Naive thymus-derived CD4-positive, alpha-beta T cell (primary cell): ENCODE measurements at places on chromosomes 2 and 18.
A peak's percentile ranks its signal among the peaks of the same experiment; 100 is the strongest.

- DNase-seq: no peak
Measured at GRCh38 chr2:222909286-222909685, 48.5 kb downstream of the ACSL3 start.

GRCh38 chr2:102636283-102636907, 17.0 kb downstream of the SLC9A2 start:
- no peak for DNase-seq

DNA sequence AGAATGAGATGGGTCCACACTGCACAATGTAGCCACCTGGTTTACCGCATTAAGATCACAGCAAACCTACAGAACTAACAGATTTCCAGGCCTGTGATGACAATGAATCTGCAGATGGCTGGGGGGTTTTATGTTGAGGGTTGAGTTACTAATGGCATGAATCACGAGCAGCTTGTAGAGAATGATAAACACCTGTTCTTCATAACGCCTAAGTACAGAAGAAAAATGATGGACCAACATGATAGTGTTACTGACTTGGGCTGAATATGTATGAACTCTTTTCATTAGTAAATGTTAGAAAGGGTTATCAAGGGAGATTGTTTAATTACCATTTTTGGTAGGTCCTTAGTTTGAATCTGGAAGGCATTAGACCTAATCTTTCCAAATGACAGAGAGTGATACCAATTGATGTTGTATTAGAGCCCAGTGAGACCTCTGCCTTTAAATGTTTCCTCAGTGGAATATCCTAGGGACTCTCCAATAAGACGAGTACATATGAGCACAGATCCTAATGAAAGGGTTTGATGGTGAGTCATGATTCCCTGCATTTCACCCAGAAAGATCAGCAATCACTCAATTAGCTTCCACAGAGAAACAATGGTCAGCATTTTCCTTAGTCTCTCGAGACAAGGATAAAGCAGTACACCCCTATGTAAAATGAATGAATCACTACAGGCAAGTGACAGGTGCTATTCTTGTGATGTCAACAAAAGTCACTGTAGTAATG, 243.8 kb downstream of the DLGAP1 start:
- no peak for DNase-seq

- DNase-seq: peak; percentile 7
Measured at GRCh38 chr18:72652990-72653593, 109.0 kb upstream of the CBLN2 start.

DNA sequence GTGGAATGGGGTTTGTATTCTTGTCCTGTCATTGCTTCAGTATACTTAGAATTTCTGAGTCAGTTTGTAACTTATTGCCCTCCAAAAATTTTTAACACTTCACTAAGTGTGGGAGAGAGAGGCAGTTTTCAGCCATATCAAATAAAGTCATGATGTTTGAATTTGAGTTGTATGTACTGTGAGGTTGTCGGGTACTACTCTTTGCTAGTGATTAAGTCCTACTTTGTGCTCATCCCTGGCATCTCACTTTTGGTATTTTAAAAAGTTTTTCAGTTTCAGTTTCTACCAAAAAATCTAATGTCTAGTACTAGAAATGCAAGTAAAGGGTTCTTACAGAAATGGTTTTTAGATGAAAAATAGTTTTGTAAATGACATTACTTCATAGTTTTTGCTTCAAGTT, 40.7 kb downstream of the EIF5B start:
- DNase-seq: no peak

- DNase-seq: no peak
Measured at GRCh38 chr2:196362973-196363549, 191.7 kb upstream of the STK17B start.

- DNase-seq: peak; percentile 42
Measured at GRCh38 chr2:105895990-105896764, 151.5 kb downstream of the NCK2 start.

DNA sequence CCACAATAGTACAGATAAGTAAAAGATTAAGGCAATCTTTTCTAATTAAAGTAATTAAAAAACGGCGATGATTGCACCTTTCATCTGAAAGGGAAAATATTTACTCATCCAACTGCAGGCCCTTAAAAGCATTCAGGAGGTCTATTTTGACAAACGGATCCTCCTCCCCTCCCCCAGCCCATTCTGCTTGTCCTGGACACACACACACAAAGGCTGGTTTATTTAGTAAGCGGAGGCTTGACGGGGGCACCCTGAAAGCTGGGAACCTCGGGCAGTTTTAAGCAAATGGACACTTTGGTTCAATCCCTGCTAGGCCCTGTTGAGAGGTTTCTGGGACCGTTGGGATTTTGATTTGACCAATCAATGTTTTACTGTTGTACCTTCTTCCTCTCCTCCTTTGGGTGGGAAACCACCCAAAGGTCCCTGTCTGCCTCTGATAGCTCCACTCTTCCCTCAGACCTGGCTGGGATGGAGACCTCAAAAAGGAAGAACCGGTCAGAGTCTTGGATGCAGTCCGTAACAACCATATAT, 135.8 kb upstream of the HAAO start:
- DNase-seq: no peak

DNA sequence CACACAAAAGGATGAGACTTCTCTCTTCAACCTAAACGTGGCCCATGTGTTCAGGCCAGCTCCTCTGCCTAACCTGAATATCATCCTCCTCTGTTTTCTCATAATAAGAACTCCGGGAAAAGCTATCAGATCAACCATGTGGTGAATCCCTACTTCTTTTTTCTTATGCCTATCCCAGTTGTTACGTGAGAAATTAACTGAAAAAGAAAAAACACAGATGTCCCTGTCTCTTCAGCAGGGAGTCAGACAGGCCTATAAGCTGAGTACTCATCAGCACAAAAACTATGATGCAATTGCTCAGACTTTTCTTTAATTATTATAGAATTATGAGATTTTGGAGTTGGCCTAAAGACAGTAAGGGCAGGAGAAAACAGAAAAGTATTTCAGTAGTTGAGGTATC, 613.0 kb upstream of the FSHR start:
- no peak for DNase-seq

DNA sequence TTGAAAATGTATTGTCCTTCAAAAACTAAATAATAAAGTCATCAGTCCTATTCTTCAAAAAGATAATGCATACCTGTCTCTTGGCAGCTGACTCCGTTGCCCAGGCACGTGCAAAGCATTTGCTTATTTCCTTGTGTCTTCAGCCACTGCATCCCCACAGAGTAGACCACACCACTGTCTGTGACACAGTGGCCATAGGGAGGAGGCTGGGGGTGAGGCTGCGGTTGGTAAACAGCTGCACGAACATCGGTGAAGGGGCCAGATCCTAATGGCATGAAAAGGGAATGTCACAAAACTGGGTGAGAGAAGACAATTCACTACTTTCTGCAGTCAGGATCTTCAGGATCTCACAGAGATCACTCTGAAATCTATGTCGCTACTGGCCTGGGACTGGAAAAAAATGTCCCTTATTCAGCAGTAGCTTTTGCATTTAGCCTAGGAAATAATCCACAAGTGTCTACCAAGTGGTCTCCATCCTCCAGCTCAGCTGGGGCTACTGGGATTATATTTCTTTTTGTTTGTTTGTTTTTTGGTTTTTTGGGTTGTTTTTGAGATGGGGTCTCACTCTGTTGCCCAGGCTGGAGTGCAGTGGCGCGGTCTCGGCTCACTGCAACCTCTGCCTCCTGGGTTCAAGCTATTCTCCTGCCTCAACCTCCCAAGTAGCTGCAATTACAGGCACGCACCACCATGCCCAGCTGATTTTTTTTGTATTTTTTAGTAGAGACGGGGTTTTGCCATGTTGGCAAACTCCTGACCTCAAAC, 10.7 kb downstream of the FN1 start:
- DNase-seq: no peak

DNA sequence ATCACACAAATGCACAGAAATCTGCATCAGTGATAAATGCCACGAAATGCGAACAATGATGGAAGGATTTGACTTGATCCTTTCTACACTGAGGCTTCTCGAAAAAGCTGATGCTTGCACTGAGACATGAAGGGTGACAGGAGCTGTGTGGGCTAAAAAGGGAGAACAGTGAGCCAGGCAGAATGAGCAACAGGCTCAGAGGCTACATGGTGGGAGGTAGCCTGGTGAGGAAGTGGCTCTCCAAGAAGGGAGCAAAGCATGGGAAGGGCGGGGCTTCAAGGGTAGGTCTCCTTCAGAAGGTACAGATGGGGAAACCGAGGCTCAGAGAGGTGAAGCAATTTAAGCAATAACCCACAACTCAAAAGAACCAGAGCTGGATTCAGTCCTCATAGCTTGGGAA, 82.4 kb downstream of the TRIM43 start:
- no peak for DNase-seq

DNA sequence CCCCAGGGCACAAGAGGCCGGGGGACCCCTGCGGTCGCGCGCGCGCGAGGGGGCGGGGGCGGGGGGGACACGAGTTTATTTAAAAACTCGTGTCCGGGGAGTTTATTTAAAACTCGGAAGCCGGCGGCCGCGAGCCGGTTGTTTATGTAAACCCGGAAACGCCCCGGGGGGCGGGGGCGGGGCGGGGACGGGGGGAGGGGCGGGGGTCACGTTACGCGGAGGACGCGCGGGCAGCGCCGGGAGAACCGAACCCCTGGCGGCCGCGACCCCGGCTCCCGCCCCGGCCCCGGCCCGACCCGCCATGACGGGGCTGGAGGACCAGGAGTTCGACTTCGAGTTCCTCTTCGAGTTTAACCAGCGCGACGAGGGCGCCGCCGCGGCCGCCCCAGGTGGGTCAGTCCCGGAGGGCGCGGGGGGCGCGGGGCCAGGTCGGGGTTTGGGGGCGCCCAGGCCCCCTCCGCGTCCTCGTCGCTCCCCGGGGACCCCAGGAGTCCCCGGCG, 4.4 kb downstream of the NFATC1 start:
- DNase-seq: peak; percentile 64

DNA sequence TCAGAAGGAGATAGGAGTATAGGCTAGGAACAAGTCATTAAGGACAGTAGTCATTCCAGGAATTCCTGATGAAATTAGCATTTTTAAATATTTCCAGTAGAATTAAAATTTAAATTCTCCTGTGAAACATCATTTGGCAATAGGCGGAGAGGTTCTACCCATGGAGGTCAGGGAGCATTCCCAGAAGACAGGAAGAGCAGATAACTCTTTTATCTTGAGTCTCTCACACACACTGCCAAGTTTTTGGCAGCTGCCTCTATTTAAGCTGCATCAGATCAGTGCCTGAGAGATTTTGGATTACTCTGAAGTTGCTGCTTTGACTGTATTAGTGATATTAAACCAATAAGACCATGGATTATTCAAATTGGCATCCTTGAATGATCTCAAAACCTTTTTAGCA, 714.7 kb downstream of the EPHA4 start:
- DNase-seq: no peak
